Large intestine (tissue), 12 donors: ENCODE measurements at places on chromosomes 5 and 9. TPM values are rescaled to one million over a fixed set of nuclear protein-coding genes. Genes with fewer than 3 reads are reported as not detected.

OLFM1 gene
- polyA plus RNA-seq = 29.3 TPM

OBP2A gene
- polyA plus RNA-seq = not detected

ENTPD8 gene
- polyA plus RNA-seq = 14.2 TPM

PPP3R2 gene
- 0.01 TPM for polyA plus RNA-seq

C9 gene
- polyA plus RNA-seq = 0.04 TPM

GRCh38 chr5:142915813-142916424 lies 145.7 kb downstream of the ARHGAP26 start:
- peaks cover 24% of the 10 kb centered on the region for H3K36me3 ChIP-seq
- no peak overlapping the region for H3K27ac ChIP-seq
- no peak overlapping the region for H3K4me3 ChIP-seq
- DNase-seq = peak; percentile 31
- H3K27me3 ChIP-seq = no peaks in the 10 kb centered on the region

DNA sequence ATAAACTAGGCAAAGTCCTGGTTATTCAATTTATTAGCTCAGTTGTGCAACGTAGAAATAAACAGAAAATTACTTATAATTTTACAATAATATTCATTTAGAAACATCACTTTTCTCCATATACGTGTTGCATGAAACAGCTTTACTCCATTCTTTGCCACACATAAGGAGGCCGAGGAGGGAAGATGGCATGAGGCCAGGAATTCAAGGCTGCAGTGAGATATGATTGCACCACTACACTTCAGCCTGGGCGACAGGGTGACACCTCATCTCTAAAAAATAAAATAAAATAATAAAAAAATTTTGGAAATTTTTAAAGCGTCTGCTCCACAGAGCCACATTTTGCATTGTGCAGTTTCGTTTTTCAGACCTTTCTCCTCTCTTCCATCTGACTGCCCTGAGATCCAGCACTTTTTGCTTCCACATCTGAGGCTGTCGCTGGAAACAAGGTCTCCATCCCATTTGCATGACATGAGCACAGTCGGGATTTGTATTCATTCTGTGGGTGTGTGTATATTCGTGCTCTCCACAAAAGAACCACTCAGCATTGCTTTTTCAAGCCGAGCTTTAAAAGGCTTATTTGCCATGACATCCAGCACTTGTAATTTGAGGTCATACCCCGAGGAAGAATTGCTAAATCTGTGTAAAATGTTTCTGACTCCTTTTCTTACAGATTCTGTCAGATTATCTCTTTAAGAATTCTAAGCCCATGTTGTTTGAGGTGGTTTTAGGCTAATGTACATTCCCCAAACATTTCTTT lies 98.6 kb upstream of the MSX2 start:
- DNase-seq = no peak
- no peaks in the 10 kb centered on the region for H3K4me1 ChIP-seq
- no peak overlapping the region for H3K4me3 ChIP-seq
- H3K36me3 ChIP-seq = no peaks in the 10 kb centered on the region
- no peak overlapping the region for H3K27ac ChIP-seq
- H3K27me3 ChIP-seq = peaks cover 2% of the 10 kb centered on the region

- H3K4me3 ChIP-seq = no peak overlapping the region
- no peak overlapping the region for H3K27ac ChIP-seq
These were observed 91.9 kb downstream of the MARCHF3 start for GRCh38 chr5:126938466-126938865.

GRCh38 chr5:34586117-34586885 lies 69.8 kb upstream of the RAI14 start:
- no peaks in the 10 kb centered on the region for H3K36me3 ChIP-seq
- no peaks in the 10 kb centered on the region for H3K4me1 ChIP-seq
- no peak overlapping the region for H3K27ac ChIP-seq
- DNase-seq = no peak
- H3K27me3 ChIP-seq = no peaks in the 10 kb centered on the region

DNA sequence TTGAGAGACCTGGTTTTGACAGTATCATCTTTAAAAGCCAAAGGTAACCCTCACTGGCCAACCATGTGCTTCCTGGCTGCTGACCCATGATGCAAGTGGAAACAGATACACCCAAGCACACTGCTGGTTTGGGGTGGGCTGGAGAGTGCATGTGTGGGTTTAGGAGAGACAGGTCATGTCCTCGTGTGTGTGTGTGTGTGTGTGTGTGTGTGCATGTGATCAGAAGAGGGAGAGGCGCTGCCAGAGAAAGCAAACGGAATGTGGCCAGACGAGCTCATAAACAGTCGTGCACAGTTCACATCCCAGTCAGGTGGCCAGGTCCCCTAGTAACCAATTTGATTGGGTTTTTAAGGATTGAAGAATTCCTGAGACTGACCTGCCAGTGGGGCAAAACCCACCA lies 112.8 kb upstream of the ICE1 start:
- H3K27ac ChIP-seq = no peak overlapping the region
- peaks cover 6% of the 10 kb centered on the region for H3K4me1 ChIP-seq
- peak; percentile 33 for DNase-seq
- H3K4me3 ChIP-seq = no peak overlapping the region

DNA sequence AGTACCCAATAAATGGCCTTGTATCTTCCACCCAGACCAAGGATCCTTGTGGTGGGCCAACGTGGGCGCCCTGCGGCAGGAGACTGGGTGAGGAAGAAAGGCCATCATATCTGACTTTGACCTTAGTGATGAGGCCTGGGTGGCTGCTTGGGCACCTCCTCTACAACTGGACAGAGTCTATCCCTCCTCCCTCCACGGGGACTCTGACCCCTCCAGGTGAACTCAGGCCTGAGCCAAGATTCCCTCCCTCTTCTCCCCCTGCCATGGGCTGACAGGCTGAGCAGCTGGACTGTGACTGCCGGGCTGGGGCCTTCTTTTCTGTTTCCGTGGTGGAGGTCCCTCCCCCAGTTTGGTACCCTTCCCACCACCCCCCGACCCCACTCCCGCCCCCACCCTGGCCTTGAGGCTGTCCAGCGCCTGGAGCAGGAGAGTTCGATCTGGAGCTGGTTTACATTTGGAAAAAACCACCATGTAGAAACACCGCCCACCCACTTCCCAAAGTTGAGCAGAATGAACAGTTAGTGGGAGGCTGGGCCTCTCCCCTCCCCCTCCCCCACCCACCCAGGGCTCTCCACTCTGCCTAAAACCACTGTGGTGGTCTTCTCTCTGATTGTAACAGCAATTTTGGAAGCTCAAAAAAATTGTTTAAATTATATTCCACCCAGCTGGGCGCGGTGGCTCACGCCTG lies 1.2 kb upstream of the PHYHD1 start:
- H3K27me3 ChIP-seq = no peaks in the 10 kb centered on the region
- H3K36me3 ChIP-seq = peaks cover 26% of the 10 kb centered on the region
- peaks cover 13% of the 10 kb centered on the region for H3K4me1 ChIP-seq
- no peak overlapping the region for H3K4me3 ChIP-seq

- H3K27ac ChIP-seq = no peak overlapping the region
- H3K27me3 ChIP-seq = no peaks in the 10 kb centered on the region
These were observed 16.6 kb downstream of the HNRNPH1 start for GRCh38 chr5:179606910-179607159.

- H3K27me3 ChIP-seq = no peaks in the 10 kb centered on the region
- no peak overlapping the region for H3K27ac ChIP-seq
- H3K4me3 ChIP-seq = no peak overlapping the region
- H3K36me3 ChIP-seq = no peaks in the 10 kb centered on the region
- DNase-seq = no peak
- no peaks in the 10 kb centered on the region for H3K4me1 ChIP-seq
These were observed 531.5 kb downstream of the CSNK1G3 start for GRCh38 chr5:124043456-124043855.

DNA sequence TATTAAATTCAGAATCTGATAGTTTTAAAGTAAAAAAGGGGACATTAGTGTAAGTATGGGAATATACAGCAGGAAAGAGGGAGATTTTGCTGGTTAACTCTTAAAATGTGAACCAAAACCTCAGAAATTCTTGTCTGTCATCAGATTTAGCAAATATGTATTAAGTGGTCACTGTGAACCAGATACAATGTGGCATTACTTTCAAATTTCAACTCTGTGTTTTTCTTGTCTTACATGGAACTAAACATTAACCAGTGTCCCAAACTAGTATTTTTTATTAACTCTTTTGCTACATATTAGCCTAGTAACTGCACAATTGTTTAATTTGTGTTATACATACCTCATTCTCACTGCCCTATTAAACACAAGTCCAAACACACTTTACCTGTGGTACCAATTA lies 259.9 kb upstream of the RASA1 start:
- no peak overlapping the region for H3K27ac ChIP-seq
- H3K4me1 ChIP-seq = no peaks in the 10 kb centered on the region
- DNase-seq = no peak
- no peaks in the 10 kb centered on the region for H3K27me3 ChIP-seq

DNA sequence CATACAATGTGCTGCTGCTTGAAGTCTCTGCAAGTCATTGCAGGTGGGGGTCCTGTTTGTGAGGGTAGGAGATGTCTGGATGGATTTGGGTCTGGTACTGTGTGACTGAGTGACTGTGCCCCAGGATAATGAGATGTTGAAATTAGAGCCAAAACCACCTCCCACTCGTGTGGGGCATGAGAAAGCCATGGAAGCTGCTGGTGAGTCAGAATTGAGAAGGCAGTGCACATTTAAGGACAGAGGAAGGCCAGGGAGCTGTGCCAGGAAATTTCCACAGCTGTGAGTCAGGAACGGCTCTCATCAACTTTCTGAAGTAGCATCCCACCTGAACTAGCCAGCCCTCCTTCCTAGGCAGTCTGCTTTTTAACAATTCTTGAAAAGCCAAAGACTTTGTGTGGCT lies 229.8 kb downstream of the DRD1 start:
- H3K27ac ChIP-seq = no peak overlapping the region
- H3K4me1 ChIP-seq = no peaks in the 10 kb centered on the region
- no peaks in the 10 kb centered on the region for H3K27me3 ChIP-seq
- H3K36me3 ChIP-seq = no peaks in the 10 kb centered on the region
- DNase-seq = no peak

GRCh38 chr5:23445573-23445972 lies 61.8 kb upstream of the PRDM9 start:
- H3K4me1 ChIP-seq = no peaks in the 10 kb centered on the region
- no peaks in the 10 kb centered on the region for H3K36me3 ChIP-seq
- DNase-seq = no peak
- H3K4me3 ChIP-seq = no peak overlapping the region
- H3K27me3 ChIP-seq = no peaks in the 10 kb centered on the region

DNA sequence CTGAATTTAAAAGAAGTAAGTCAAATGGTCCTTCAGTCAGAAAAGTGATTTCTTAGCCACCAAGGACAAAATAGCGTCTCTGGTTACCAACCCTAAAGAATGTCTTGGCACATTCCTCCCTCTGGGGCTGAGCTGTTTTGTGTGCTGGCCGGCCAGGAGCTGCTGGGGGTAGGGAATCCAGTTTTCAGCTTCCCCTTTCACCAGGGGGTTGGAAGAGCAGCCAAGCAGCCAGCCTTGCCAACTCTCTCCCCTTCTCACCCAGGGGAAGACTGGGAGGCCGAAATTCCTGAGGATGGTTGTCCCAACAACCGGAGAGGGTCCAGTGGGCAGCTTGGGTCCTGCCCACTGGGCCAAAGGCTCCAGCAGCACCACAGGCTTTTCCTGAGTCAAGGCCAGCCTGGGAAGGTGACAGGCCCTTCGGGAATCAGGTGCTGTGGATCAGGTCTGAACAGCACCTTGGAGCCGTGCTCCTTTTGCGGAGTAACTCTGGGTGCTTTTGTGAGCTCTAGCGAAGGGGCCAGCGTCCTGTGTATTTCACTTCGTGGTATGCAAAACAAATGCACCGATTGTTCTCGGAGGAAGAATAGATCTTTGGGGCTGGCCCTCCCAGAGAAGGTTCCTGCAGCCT lies 4.2 kb downstream of the WWC1 start:
- H3K36me3 ChIP-seq = peaks cover 3% of the 10 kb centered on the region
- H3K4me1 ChIP-seq = peaks cover 12% of the 10 kb centered on the region
- H3K4me3 ChIP-seq = no peak overlapping the region
- no peak for DNase-seq
- no peaks in the 10 kb centered on the region for H3K27me3 ChIP-seq

DNA sequence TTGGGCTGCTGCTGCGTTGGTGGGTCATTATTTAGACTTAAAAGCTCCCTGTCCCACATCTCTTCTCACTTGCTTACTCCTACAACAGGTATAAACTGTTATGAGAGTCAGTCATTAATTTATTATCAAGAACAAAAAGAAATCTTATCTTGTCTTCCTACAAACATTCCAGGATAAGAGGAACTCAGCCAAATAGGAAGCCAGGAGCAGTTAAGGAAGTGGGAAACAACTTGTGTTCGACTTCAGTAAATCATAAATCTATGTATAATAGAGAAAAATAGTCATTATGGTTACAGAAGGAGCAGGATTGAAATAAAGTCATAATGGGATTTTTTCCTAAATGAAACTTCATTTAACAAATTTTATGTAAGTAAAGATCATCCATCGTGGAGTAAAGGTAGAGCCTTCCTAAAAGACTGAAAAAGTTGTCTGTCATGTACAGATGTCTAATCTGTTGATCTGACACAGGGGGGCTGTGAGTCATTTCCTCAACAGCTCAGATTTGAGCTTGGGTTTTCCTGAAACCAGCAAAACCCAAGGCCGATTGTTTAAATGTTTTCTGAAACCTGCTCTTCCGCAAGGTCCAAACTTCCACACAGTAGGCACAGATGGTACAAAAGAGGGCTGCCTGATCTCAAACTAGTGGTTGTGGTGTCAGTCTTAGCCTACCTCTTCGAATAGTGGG lies 25.3 kb upstream of the LRRTM2 start:
- H3K36me3 ChIP-seq = peaks cover 51% of the 10 kb centered on the region
- DNase-seq = no peak
- H3K4me3 ChIP-seq = no peak overlapping the region
- no peak overlapping the region for H3K27ac ChIP-seq
- no peaks in the 10 kb centered on the region for H3K4me1 ChIP-seq

GRCh38 chr9:128211186-128211980 lies 8.2 kb downstream of the DNM1 start:
- peaks cover 4% of the 10 kb centered on the region for H3K36me3 ChIP-seq
- no peak overlapping the region for H3K4me3 ChIP-seq
- no peaks in the 10 kb centered on the region for H3K27me3 ChIP-seq
- peaks cover 54% of the 10 kb centered on the region for H3K4me1 ChIP-seq
- H3K27ac ChIP-seq = peak overlapping the region; percentile 70
- DNase-seq = peak; percentile 93

DNA sequence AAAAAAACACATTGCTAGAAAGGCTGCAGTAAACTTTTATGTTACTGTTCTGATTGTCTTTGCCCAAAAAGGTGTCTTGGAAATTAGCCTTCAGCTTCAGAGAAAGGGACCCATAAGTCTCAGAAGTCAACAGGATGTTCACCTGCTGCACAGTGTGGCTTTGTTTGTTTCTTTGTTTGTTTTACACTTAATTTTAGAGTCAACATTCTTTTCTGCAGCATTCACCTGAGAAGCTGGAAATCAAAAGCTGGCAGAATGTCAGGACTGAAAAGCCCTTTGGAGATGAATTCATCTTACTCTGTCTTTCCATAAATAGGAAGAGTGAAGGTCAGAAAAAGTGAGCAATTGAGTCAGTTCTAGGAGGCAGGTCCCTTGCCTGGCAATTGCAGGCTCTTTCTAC lies 170.0 kb downstream of the PAPPA start:
- no peak overlapping the region for H3K27ac ChIP-seq
- DNase-seq = no peak
- no peaks in the 10 kb centered on the region for H3K36me3 ChIP-seq
